ENCODE measurements at places on chromosomes 4 and X.

DNA sequence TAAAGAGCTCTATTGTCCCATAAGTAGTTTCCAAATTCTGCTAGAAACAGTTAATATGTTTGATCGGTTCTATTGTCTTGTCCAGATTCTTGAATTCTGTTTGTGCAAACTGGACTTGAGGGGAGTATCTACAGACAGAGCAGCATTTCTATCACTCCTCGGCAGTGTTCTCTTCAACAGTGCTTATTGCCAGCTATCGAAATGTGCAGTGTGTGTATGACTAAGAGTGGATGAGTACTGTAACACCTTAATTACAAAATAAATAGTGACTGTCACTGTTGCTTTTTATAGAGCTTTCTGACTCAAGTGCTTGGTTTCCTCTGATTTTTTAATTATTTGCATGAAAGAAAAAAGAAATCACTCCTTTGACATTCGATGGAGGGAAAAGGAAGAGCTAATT, 274.6 kb downstream of the RPA4 start:
- DNase-seq = no peak

- DNase-seq = no peak
Observed at GRCh38 chr4:18559492-18559891, 537.9 kb upstream of the LCORL start.

GRCh38 chr4:81490403-81491160, 18.9 kb upstream of the RASGEF1B start:
- DNase-seq = no peak

DNA sequence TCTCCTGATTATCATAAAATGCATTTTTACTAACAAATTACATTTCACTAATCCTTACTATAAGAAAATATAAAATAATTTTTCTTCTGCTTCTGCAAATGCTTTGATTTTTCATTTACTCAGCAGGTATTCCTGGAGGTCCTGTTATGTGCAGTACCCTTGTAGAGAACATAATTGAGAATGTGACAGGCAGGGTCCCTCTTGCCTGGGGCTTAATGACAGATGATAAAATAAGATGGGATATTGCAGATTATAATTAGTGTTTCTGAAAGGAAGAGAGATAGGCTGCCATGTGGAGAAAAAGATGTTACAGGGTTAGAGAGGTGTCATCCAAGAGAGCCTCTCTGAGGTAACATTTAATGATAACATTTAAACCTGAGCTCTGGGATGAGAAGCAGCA, 128.9 kb downstream of the MAD2L1 start:
- no peak for DNase-seq

DNA sequence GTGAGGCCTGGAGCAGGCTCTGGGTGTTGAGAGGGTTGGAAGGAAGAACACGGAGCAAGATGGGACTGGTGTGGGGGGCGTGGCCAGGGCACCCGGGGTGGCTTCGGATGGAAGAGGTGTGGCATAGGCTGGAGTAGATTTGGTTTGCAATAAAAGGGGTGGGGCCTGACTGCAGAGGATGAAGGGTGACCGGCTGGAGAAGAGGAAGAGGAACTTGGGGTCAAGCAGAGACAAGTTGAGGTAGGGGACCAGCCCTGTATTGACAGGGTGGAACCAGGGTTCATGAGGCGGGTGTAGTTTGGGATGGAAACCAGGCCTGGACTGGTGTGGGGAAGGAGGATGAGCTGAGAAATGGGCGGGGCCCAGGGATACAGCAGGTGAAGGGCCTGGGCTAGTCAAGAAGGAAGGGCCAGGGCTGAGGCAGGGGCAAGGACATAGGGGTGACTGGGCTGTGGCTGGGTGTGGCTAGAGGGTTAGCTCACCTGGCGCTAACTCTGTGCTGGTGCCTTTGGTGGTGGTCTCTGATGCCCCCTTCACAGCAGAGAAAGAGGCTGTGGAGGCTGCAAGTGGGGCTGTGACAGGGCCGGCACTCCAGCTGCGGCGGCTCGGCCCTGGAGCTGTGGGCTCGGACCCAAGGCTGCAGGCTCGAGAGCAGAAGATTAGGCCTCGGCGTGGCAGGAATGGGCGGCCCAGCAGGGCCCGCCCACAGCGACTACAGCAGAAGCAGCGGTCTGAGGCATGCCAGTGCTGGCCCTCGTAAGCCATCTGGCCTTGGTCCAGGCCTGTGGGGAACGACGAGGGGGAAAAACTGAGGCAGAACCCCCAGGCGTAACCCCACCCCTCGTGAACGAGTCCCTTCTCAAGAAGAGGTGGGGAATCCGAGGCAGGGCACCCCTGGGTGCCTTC, 5.0 kb downstream of the PLP2 start:
- no peak for DNase-seq

All from kidney capillary endothelial cell (primary cell).